ENCODE measurements at places on chromosomes 5 and 9.

GRCh38 chr5:156008844-156009243, 318.1 kb upstream of the SGCD start:
- no peak for DNase-seq

- no peak for DNase-seq
These were observed 7.6 kb downstream of the CAMK2A start for GRCh38 chr5:150281987-150282386.

- no peak for DNase-seq
These were observed 7.8 kb downstream of the RAI14 start for GRCh38 chr5:34663771-34664496.

- no peak for DNase-seq
These were observed 87.5 kb downstream of the GPR21 start for GRCh38 chr9:123120953-123121352.

- DNase-seq, result no peak
These were observed 28.8 kb upstream of the DAB2 start for GRCh38 chr5:39453606-39454005.

GRCh38 chr5:7190712-7191250, 205.2 kb upstream of the ADCY2 start:
- no peak for DNase-seq

Measured in stimulated activated CD4-positive, alpha-beta T cell treated with anti-CD3 and anti-CD28 coated beads, Interleukin-1b, Interleukin-23, amount 100 ng/mL, for 1 hour (primary cell).